PC-9 (cell line): ENCODE measurements at places on chromosomes 2 and 18. TPM values are rescaled to one million over a fixed set of nuclear protein-coding genes. Genes with fewer than 3 reads are reported as not detected.

The TTR gene
- total RNA-seq: not detected in 2 replicates

The UGT1A4 gene
- 73.6 and 93.0 TPM in 2 replicates for total RNA-seq

The MSTN gene
- not detected in 2 replicates for total RNA-seq

The CCDC102B gene
- 1.9 and 2.3 TPM in 2 replicates for total RNA-seq

The GAREM2 gene
- total RNA-seq: 0.96 and 1.7 TPM in 2 replicates

The TEKT4 gene
- total RNA-seq: 0.15 TPM in 1 of 2 replicates, not detected in the other

The KIAA2012 gene
- not detected in 2 replicates for total RNA-seq

The CCBE1 gene
- total RNA-seq: 3.1 and 5.8 TPM in 2 replicates

The HAUS1 gene
- total RNA-seq: 25.3 and 33.3 TPM in 2 replicates

The GPR39 gene
- total RNA-seq: 14.1 and 20.9 TPM in 2 replicates

The SLC5A7 gene
- not detected in 2 replicates for total RNA-seq

The CREG2 gene
- 9.0 and 12.3 TPM in 2 replicates for total RNA-seq

The TUBA4B gene
- total RNA-seq: not detected in 2 replicates

The VWC2L gene
- total RNA-seq: not detected in 2 replicates

The RAB6C gene
- not detected in 2 replicates for total RNA-seq

The STARD6 gene
- not detected in 2 replicates for total RNA-seq

The CD28 gene
- total RNA-seq: not detected in 2 replicates

The GRP gene
- total RNA-seq: not detected in 2 replicates

The TWIST2 gene
- 4.1 and 5.0 TPM in 2 replicates for total RNA-seq

The LYPD6B gene
- total RNA-seq: 10.0 and 12.7 TPM in 2 replicates

The ENOSF1 gene
- total RNA-seq: 48.7 and 60.6 TPM in 2 replicates

The ZNF519 gene
- total RNA-seq: 23.8 and 25.8 TPM in 2 replicates

The RAB12 gene
- 60.1 and 79.4 TPM in 2 replicates for total RNA-seq

The REG3G gene
- total RNA-seq: not detected in 2 replicates

The C2orf92 gene
- 11.2 and 14.0 TPM in 2 replicates for total RNA-seq

The LRP2 gene
- not detected in 2 replicates for total RNA-seq

The FHL2 gene
- 109 and 117 TPM in 2 replicates for total RNA-seq
